ENCODE measurements at places on chromosomes 1 and 21. TPM values are rescaled to one million over a fixed set of nuclear protein-coding genes. Genes with fewer than 3 reads are reported as not detected.

- no peak for DNase-seq
- H3K36me3 ChIP-seq, result no peaks in the 10 kb centered on the region
- no peak overlapping the region for H3K4me3 ChIP-seq
- no peaks in the 10 kb centered on the region for H3K27me3 ChIP-seq
Measured at GRCh38 chr21:32007456-32007855, 134.6 kb downstream of the HUNK start.

- H3K27me3 ChIP-seq, result no peaks in the 10 kb centered on the region
- no peaks in the 10 kb centered on the region for H3K36me3 ChIP-seq
- DNase-seq, result no peak
- no peaks in the 10 kb centered on the region for H3K4me1 ChIP-seq
Measured at GRCh38 chr1:69519006-69519405, 48.7 kb upstream of the LRRC7 start.

GRCh38 chr1:220007438-220007837 is 38.9 kb downstream of the EPRS1 start:
- DNase-seq, result no peak
- H3K4me3 ChIP-seq, result no peak overlapping the region
- H3K4me1 ChIP-seq, result no peaks in the 10 kb centered on the region
- peaks cover 79% of the 10 kb centered on the region for H3K36me3 ChIP-seq
- no peaks in the 10 kb centered on the region for H3K27me3 ChIP-seq
- no peak overlapping the region for H3K27ac ChIP-seq

- H3K4me1 ChIP-seq, result peaks cover 22% of the 10 kb centered on the region
- no peak overlapping the region for H3K4me3 ChIP-seq
- DNase-seq, result no peak
- H3K27me3 ChIP-seq, result no peaks in the 10 kb centered on the region
- no peaks in the 10 kb centered on the region for H3K36me3 ChIP-seq
Measured at GRCh38 chr1:185565302-185565701, 168.9 kb upstream of the HMCN1 start.

- H3K36me3 ChIP-seq, result no peaks in the 10 kb centered on the region
- H3K4me3 ChIP-seq, result no peak overlapping the region
- no peak overlapping the region for H3K27ac ChIP-seq
- H3K27me3 ChIP-seq, result no peaks in the 10 kb centered on the region
- DNase-seq, result no peak
Measured at GRCh38 chr1:241390526-241390925, 33.5 kb upstream of the RGS7 start.

DNA sequence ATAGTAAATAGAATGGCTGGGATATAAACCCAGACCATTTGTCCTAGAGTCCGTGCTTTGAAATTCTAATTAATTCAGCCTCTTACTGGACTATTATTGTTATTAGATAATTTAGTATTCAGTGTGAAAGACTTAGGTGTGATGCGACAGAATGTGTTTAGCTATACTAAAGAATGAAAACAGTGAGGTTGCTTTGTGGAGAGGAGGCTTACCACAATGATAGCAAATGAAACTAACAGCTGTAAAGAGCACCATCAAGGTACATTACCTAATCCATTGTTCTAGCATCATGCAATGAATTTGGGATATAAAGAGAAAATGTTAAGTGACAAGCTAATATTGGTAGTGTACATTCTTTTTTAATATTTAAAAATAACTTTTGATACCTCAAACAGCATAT is 911.1 kb downstream of the KCNT2 start:
- no peak overlapping the region for H3K27ac ChIP-seq
- no peaks in the 10 kb centered on the region for H3K36me3 ChIP-seq

DNA sequence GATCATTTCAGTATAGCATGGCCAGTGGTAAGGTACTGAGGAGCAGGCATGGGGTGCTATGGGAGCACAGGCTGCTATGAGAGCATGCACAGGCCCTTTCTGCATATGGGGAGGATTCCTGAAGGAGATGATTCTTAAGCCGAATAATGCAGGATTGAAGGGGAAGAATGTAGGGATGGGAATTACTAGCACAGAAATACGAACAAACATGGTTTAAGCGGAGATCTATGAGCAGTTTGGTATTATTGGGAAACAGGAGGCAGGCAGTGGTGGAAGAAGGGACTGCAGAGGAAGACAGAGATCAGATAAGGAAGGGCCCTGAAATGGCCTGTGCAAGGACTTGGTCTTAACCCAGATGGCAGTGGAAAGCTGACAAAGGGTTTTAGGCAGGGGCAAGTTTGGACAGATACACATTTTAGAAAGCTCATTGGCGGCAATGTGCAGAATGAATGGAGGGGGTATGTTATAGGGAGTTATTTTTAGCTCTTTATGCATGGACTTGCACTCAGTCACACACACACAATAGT is 1.7 kb downstream of the OSCP1 start:
- H3K36me3 ChIP-seq, result no peaks in the 10 kb centered on the region
- H3K27ac ChIP-seq, result no peak overlapping the region
- H3K27me3 ChIP-seq, result no peaks in the 10 kb centered on the region
- H3K4me1 ChIP-seq, result peaks cover 16% of the 10 kb centered on the region

DNA sequence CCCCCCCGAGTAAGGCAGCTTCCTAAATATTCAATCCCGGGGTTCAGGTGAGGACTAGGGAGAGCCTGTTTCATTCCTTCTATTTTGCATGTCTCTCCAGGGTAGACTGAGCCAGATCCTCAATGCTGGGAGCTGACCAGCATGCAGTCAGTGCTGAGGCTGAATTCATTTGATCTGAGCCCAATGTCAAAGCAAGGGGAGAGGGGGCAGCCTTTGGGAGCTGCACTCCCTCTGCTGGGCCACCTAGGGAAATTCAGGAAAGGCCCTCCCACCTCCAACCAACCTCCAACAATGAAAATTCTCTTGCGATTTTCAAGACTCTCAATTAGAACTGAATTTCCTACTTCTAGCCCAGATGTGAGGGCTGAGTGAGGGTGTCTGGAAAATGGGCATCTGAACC is 371.2 kb downstream of the NPHP4 start:
- DNase-seq, result no peak
- no peaks in the 10 kb centered on the region for H3K27me3 ChIP-seq
- no peak overlapping the region for H3K4me3 ChIP-seq
- no peaks in the 10 kb centered on the region for H3K4me1 ChIP-seq
- H3K27ac ChIP-seq, result no peak overlapping the region

- DNase-seq, result no peak
Measured at GRCh38 chr1:198687429-198687828, 48.6 kb downstream of the PTPRC start.

DNA sequence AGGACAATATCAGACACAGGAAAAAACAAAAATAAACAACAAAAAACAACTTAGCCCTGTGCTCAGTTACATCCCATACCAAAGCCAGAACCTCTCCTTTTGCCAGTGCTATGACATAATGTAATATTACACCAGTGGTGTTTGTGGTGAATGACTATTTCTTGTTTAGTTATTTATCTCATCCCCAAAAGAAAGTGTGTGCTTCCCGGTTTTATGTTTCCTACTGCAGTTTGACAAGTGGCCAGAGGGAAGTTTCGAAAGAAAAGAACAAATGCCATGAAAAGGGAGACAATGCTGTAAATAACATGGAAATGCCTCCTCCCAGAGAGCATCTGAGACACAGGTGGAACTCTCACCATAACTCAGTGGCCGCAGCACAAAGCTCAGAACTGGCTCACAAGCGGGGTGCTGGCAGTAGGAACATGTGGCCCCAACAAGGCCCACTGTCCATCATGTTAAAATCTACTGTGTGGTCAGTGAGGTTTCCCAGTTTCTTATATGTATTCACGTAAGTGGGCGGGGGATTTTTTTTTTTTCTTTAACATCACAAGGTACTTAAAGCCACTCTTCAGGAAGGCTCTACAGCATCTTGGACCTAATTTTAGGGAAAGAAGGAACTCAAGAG is 158.2 kb downstream of the BARHL2 start:
- H3K4me3 ChIP-seq, result no peak overlapping the region
- no peak overlapping the region for H3K27ac ChIP-seq
- H3K27me3 ChIP-seq, result no peaks in the 10 kb centered on the region
- H3K4me1 ChIP-seq, result no peaks in the 10 kb centered on the region

DNA sequence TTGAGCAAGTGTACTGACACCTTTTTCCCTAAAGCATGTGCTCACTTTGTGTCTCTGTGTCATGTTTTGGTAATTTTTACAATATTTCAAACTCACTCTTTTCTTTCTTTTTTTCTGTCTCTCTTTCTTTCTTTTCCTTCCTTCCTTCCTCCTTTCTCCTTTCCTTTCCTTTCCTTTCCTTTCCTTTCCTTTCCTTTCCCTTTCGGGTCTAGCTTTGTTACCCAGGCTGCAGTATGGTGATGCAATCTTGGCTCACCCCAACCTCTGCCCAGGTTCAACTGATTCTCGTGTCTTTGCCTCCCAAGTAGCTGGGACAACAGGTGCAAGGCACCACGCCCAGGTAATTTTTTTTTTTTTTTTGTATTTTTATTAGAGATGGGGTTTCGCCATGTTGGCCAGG is 60.4 kb upstream of the TINAGL1 start:
- no peak overlapping the region for H3K4me3 ChIP-seq
- DNase-seq, result no peak
- no peaks in the 10 kb centered on the region for H3K27me3 ChIP-seq
- H3K27ac ChIP-seq, result no peak overlapping the region

GRCh38 chr1:219293410-219293809 is 119.7 kb downstream of the LYPLAL1 start:
- H3K4me1 ChIP-seq, result no peaks in the 10 kb centered on the region
- no peak for DNase-seq
- no peaks in the 10 kb centered on the region for H3K36me3 ChIP-seq
- no peak overlapping the region for H3K4me3 ChIP-seq
- H3K27me3 ChIP-seq, result no peaks in the 10 kb centered on the region

- no peaks in the 10 kb centered on the region for H3K27me3 ChIP-seq
- no peak overlapping the region for H3K27ac ChIP-seq
- peaks cover 26% of the 10 kb centered on the region for H3K36me3 ChIP-seq
Measured at GRCh38 chr1:223810586-223810985, 35.2 kb downstream of the TP53BP2 start.

DNA sequence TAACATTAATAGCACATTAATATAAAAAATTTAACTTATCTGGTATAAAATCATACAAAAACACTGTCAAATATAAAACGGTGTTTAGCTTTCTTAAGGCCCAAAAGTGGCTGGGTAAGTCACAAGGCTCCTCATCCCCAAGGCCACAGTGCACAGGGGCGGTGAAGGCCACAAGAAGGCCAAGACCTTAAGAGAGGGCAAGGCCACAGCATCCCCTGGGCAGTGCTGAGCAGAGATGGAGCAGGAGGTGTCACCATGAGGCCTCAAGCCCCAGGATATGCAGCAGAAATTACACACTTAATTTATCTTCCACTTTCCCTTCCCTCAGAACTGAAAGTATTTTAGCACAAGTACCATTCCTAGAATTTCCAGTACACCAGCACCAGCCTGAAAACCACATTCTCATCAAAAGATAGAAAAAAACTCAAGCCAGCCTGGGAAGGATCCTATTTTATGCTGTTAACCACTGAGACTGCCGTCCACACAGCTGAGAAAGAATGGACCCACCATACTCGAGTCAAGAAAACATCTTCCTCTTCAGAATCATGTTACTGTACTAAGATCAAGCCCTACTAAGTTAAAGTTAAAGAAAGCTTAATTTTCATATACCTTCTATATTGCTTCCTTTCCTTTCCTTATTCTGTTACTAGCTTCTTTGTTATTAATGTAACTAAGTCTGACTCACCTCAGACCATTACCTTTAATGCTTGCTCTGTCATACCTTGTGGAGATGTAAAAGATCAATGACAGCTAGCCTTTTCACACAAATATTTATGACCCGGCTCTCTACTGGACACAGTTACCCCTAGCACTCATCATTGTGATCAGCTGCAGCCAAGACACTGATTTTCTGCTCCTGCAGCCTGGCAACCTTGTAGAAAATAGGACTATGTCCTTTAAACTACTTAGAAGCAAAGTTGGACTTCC is 26.4 kb upstream of the FMO1 start:
- DNase-seq, result no peak
- H3K36me3 ChIP-seq, result no peaks in the 10 kb centered on the region
- no peaks in the 10 kb centered on the region for H3K4me1 ChIP-seq

DNA sequence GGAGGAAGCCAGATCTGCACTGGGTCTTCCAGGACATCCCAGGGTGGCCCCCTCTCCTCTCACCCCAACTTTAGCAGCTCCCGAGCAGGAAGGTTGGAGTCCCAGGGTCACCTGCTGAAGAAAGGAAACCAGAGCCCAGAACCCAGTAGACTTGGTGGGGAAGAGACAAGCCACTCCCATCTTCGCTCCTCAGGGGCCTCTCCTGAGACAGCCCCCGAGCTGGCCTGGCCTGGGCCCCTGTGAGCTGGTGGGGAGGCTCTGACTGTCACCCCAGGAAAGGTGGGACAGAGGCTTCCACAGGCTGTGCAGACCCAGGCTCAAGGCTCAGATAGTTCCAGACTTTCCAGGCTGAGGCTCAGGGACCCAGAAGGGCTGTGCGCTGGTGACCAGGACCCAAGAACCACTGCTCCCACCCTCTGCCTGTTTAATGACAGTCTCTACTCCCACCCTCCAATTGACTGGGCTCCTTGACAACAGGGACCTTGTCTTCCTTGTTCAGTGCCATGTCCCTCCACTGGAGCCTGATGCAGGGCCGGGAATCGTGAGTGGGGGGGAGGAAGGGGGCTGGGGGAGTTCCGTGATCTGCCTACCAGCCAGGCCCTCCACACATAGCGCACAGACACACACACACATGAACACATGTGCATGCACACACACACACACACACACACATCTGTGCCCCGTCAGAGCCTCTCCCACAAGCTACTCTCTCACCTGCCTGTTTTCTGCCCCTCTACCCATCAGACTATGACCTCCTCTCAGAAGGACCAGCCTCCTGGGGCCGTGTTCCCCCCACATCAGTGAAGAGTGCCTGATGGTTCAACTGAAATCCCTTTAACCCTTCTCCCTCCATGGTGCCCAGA is 401.2 kb downstream of the MATN1 start:
- H3K4me3 ChIP-seq, result no peak overlapping the region
- H3K27ac ChIP-seq, result no peak overlapping the region
- H3K36me3 ChIP-seq, result no peaks in the 10 kb centered on the region
- H3K27me3 ChIP-seq, result no peaks in the 10 kb centered on the region
- no peaks in the 10 kb centered on the region for H3K4me1 ChIP-seq

DNA sequence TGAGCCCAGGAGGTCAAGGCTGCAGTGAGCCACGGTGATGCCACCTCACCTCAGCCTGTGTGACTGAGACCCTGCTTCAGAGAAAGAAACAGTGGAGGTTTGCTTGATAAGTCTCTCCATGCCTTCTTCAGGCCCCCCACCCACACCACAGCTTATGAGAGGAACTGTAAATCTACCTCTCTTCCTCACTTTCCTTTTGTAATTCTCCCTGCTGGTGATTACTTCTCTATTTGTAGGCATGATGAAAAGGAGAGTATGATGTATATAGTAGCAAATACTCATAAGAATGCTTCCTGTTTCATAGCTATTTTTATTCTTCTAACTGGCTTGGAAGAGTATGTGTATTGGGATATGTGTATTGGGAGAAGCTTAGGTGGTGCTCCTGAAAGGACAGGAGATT is 186.3 kb downstream of the VPS13D start:
- DNase-seq, result no peak
- no peaks in the 10 kb centered on the region for H3K4me1 ChIP-seq
- no peaks in the 10 kb centered on the region for H3K27me3 ChIP-seq

GRCh38 chr1:237740846-237741245 is 149.9 kb downstream of the ZP4 start:
- H3K27me3 ChIP-seq, result no peaks in the 10 kb centered on the region
- DNase-seq, result no peak
- H3K4me1 ChIP-seq, result peaks cover 10% of the 10 kb centered on the region
- H3K4me3 ChIP-seq, result no peak overlapping the region
- no peaks in the 10 kb centered on the region for H3K36me3 ChIP-seq
- no peak overlapping the region for H3K27ac ChIP-seq

HPCA gene
- not detected for total RNA-seq

FMO1 gene
- total RNA-seq, result not detected

NBPF12 gene
- total RNA-seq, result 27.7 TPM

ETV3L gene
- not detected for total RNA-seq

C1orf94 gene
- total RNA-seq, result not detected

TNNT2 gene
- total RNA-seq, result not detected
